ENCODE measurements at places on chromosomes 6 and 20.

DNA sequence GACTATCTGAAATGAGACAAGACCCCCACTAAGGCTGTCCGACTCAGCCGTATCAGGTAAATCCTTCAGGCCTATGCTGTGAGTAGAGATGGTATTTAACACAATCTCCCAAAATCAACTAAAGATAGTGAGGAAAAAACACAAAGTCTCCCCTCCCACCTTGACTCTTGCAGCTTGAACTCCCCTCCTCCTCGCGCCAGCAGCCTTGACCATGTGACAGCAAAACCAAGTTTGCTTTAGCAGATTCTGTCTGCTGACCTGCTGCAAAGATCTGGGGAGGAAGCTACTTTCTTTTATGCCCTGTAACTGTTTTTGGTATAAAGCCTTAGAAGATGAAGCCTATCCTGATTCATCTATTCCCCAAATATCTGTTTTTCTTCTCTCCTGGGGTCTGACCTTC lies 509.5 kb downstream of the CDH26 start:
- no peak for DNase-seq

GRCh38 chr20:39338469-39339376 lies 376.6 kb downstream of the DHX35 start:
- DNase-seq, result peak; percentile 46

DNA sequence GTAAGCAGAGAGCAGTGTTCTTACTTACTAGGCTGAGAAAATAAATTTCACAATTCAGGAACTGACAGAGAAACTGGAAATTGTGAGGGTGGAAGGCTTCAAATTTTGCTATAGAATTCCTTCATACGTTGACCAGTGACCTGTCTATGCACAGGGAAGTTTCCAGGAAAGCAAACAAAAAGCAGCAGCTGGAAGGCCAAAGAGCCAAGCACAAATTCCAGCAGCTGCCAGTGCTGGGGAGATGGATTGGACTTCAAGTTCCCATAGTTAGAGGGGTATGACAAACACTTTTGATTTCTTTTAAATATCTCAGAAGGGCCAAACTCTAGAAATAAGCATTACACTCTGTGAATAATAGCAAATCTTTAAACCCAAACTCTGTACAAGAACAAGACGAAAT lies 299.1 kb upstream of the KCNQ5 start:
- DNase-seq, result no peak

GRCh38 chr20:59561614-59562277 lies 42.6 kb upstream of the PHACTR3 start:
- DNase-seq, result no peak

DNA sequence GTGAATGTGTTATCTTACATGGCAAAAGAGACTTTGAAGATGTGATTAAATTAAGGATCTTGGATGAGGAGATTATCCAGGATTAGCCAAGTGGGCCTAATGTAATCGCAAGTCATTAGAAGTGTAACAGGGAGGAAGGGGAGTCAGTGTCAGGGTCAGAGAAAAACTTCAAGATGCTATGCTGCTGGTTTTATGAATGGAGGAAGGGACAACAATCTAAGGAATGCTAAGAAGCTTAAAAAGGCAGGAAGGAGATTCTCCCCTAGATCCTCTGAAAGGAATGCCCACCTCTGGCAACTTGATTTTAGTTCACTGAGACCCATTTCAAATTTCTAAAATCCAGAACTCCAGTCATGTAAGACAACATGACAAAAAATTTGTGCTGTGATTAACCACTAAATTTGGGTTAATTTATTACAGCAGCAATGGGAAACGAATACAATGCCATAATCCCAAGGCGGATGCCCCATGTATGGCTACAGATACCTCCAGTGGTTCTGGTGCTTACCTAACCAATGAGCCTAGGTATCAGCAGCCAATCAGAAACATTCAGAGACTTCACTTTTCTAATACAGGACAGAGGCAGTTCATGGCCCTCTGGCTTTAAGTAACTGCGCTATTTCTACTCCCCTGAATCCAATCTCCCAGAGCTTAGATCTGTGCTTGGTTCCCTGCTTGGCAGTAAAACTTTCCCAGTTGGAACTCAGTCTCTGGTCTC lies 3.6 kb upstream of the TAAR8 start:
- no peak for DNase-seq

DNA sequence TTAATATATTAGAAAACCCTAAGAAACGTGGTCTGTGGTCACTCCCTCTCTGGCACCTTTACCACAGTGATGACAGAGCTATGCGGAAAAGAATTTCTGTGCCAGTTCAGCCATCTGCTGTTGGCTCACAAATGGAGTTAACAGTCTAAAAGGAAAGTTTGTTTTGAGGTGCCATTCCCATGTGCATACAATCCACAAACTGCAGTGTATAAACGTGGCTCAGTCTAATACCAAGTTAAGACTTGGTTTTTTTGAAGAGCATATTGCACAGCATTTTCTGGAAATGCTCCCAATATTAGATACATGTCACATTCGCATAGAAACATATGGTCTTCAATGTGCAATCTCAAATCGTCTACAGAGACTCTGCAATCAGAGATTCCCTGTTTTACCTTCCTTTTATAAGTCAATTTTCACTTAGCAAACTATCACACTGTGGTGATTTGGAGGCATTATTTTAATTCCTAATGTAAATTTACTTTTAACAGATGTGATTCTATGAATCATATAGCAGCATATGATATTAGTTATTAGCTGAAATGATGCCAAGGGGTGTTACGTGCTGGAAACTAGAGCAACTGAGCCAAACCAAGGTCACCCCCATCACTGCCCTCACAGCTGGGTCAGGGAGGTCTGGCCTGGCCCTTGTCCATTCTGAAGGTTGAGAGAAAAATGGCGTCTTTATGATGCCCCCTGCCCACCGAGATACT lies 383.5 kb downstream of the PRKN start:
- DNase-seq, result peak; percentile 69

- DNase-seq, result no peak
Observed at GRCh38 chr6:49004801-49005200, 458.3 kb downstream of the MMUT start.

- DNase-seq, result no peak
Observed at GRCh38 chr20:31640259-31640658, 2.5 kb downstream of the COX4I2 start.

GRCh38 chr6:99611148-99611547 lies 4.5 kb downstream of the PRDM13 start:
- no peak for DNase-seq

GRCh38 chr6:130152908-130153510 lies 69.7 kb downstream of the SAMD3 start:
- no peak for DNase-seq

DNA sequence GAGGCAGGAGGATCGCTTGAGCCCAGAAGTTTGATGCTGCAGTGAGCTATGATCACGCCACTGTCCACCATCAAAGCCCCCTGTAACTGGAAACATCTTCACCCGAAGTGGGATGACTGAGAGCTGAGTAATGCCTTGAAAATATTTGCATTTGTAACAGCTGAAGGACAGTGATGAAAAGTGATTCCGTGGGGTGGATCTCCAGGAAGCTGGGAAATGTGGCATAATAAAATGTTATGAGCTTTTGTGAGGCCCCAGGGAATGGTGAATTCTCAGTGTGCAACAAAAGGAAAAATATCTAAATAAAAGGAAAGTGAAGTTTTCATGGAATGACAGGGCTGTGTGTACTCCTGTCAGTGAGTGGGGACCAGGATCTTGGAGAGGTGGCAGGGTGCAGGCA lies 92.0 kb downstream of the JAG1 start:
- peak; percentile 78 for DNase-seq

- DNase-seq, result peak; percentile 88
Observed at GRCh38 chr6:119273272-119274196, 76.0 kb downstream of the MAN1A1 start.

- no peak for DNase-seq
Observed at GRCh38 chr6:1618311-1619097, 8.8 kb downstream of the FOXC1 start.

GRCh38 chr6:144075875-144076274 lies 19.5 kb downstream of the SF3B5 start:
- no peak for DNase-seq

- DNase-seq, result no peak
Observed at GRCh38 chr6:154528310-154528915, 17.9 kb upstream of the CNKSR3 start.

DNA sequence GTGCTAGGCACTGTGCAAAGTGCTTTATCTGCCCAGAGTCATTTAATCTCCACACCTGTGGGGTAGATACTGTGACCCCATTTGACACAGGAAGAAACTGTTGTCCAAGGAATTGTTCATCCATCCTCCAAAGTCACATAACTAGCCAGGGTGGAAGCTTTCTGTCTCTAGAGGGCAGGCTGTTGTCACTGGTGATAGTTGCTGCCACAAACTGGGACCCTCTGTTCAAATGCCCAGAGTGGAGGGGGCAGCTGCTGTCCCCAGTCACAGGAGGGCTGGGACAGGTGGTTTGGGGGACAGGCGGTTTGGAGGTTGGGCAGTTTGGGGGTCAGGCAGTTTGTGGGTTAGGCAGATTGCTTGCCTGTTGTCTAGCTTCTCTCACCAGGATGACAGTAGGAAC lies 16.1 kb upstream of the TMEM242 start:
- no peak for DNase-seq

DNA sequence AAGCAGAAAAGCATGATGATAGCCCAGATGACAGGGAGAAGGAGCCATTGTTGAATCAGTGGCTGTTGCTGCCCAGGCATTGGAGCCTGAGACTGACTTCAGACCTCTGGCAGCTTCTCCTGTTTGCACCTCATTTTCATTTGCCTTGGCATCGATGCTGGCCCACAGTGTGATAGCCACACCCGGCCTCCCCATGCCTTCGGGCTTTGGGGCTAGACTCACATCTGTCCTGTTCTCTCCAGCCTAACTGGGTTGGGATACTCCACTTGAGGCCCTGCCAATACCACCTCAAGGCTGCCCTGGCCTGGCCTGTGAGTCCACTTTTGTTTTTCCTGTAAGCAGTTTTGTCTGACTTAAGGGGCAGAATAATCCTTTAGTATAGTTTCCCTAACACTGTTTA lies 140.4 kb downstream of the UST start:
- peak; percentile 71 for DNase-seq

- peak; percentile 63 for DNase-seq
Observed at GRCh38 chr6:128731249-128732165, 151.4 kb upstream of the LAMA2 start.

GRCh38 chr6:75449630-75450206 lies 43.9 kb downstream of the FILIP1 start:
- peak; percentile 69 for DNase-seq

GRCh38 chr20:25739615-25740320 lies 43.1 kb upstream of the ZNF337 start:
- DNase-seq, result no peak

GRCh38 chr6:84897988-84898594 lies 133.7 kb upstream of the TBX18 start:
- peak; percentile 82 for DNase-seq

DNA sequence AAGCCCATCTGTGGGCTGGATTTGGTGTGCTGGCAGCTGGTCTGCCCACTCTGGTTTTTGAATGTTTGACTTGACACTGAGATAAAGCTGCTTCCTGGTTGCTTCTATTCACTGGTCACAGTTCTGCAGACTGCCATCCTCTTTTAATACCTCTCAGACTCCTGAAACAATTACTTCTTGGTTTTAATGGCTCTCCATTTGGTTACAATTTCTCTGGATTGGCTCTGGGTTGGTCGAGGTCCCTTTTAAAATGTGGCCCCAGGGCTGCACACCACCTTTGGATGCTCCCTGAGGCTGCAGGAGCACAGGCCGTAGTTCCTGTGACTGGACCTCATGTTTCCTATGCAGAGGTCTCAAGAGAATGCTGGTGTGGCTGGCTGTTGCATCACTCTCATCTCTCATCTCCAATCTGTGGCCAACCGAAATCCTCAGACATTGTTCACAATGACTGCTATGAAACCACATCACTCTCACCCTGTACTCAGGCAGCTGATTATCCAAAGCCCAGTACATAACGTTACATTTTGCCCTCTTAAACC lies 98.5 kb downstream of the INSM1 start:
- peak; percentile 93 for DNase-seq

GRCh38 chr6:166008441-166009369 lies 158.9 kb downstream of the TBXT start:
- DNase-seq, result peak; percentile 82

DNA sequence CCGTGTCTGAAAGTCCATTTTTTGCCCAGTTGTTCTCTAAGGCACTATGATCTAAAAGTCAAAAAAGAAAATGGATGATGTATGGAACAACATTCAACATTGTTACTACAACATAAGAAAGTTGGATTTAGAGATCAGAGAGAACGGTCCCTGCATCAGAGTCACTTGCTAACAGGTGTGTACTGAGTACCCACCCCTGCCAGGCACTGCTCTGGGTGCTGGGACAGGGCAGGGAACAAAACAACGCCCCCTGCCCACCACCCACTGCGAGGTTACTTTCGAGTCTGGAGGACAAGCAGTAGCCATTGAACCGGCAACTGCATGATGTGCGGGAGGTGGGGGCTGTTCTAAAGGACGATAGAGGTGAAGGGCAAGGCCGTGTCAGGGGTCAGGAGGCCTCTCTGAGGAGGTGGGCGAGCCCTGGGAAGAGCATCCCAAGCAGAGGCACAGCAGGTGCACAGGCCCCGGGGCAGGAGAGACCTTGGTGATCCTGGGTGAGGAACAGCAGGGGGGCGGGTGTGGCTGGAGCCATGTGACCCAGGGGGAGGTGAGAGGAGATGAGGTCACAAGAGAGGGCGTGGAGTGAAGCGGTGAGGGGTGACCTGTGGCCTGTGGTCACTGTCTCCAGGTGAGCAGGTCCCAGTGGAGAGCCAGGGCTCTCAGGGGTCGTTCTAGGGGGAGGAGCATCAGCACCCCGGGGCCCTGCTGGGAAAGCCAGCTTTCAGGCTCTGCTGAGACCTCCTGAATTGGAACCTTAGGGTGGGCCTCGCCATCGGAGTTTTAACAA lies 197.5 kb upstream of the SULF2 start:
- DNase-seq, result no peak

DNA sequence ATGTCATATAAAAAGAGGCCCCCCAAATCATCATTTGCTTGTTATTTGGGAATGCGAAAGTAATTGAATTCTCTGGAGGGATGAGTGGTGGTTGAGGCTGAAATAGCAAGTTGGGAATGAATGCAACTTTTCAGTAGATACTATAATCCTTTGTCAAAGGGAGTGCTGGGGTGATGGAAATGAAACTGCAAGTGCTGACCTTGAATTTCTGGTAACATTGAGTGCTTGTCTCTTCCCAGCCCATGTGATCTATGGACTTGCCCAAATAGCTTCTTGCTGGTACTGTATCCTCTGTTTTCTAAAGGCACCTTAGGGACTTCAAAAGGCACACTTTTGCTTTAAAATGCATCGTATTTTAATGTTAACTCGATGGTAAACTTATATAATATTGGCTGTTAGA lies 14.8 kb downstream of the PAQR8 start:
- no peak for DNase-seq

GRCh38 chr6:15936503-15936902 lies 192.4 kb upstream of the MYLIP start:
- no peak for DNase-seq

DNA sequence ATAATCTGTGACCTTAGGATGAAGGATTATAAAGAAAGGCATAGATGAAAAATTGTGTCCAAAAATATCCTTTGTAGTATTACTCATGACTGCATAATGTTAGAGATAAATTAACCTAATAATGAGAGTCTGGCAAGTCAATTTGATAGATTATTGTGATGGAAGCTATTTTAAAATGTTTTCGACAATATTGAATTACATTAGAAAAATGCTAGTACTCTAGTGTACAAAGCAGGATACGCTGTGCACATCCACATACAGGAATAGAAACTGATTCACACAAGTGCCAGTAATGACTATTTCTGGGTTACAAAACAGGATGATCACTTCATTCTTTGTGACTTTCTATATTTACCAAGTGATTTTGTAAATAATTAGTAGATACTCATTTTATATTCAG lies 3.3 kb downstream of the SLC17A2 start:
- no peak for DNase-seq
